ENCODE measurements at places on chromosomes 1 and 21. TPM values are rescaled to one million over a fixed set of nuclear protein-coding genes. Genes with fewer than 3 reads are reported as not detected.

- no peak for DNase-seq
These were observed 49.2 kb upstream of the IGSF21 start for GRCh38 chr1:18058206-18058921.

DNA sequence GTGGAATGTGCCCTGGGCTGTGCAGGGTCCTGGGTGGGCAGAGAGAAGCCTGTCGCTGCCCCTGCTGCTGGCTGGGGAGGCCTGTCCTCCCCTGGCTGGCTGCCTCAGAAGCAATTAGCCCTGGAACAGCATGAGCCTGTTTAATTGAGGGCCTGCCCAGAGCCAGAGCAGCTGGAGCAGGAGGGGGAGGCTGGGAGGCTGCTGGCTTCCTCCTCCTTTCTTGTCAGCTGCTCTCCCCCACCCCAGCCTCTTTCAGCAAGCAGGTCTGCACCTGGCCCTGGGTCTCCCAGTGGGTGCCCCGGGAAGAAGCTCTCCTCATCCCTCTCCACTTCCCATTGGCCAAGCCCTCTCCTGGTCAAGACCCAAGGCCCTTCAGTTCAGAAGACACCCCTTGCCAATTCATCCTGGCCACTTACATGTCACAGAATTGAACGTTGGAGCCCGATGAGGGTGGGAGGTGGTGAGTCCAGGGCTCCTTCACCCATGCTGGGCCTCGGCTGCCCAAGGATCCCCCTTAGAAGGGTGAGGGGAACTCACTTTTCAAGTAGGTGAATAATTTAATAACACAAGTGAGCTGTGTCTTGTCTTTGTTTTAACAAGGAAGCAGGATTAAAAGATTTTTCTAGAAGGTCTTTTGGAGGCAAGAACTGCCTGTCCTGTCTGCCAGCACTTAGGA lies 13.2 kb downstream of the AMPD2 start:
- no peak for DNase-seq

- no peak for DNase-seq
These were observed 3.5 kb upstream of the SLC44A5 start for GRCh38 chr1:75614399-75614756.

GRCh38 chr1:51210055-51210454 lies 26.0 kb upstream of the RNF11 start:
- peak; percentile 93 for DNase-seq

DNA sequence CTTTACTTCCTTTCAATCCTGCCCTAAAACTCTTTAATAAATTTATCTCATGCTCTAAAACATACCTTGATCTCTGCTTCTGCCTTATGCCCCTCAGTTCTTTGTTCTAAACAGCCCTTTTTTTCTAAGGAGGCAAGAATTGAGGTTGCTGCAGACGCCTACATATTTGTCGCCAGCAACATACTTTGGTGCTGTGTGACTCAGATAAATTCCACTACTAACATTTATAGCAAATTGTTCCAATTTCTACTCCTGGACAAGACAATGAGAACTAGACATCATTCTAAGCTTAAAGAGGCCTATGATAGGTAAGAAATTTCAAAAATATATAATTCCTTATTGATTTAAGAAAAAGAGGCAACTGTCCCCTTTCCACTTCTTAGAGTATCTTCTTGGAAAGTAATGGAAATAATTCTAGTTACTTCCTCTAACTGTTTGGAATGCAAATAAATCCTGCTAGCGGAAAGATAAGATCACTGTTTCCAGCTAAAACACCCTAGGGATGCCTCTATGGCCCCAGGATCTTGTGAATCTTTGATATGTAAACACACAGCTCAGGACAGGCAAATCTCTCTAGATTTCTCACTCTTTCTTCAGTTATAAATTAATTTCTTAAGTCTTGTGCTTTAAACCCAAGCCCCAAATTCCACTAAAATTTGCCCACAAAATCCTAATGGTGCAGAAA lies 869.1 kb downstream of the KCNT2 start:
- no peak for DNase-seq

CHAF1B gene
- total RNA-seq, result 2.2 TPM

Measured in lung microvascular endothelial cell (primary cell).